SJCRH30 (cell line): ENCODE measurements at places on chromosomes 3 and 15.

DNA sequence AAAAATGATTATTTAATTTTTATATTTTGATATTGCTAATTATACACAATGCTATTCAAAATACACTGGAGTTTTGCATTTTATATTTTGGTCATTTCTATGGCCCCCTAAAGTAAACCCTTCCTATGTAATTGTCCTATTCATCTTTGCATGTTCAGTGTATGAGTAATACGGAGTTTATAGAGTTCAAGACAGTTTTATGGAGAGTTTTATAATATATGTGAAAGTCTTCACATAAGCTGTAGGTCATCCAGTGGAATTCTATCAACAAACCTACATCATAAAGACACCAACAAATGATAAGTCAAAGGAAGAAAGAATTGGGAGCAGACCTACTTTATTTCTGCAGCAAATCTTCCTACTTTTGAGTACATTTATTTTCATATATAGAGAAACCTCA lies 1200.4 kb upstream of the EPHA6 start:
- no peak for DNase-seq

DNA sequence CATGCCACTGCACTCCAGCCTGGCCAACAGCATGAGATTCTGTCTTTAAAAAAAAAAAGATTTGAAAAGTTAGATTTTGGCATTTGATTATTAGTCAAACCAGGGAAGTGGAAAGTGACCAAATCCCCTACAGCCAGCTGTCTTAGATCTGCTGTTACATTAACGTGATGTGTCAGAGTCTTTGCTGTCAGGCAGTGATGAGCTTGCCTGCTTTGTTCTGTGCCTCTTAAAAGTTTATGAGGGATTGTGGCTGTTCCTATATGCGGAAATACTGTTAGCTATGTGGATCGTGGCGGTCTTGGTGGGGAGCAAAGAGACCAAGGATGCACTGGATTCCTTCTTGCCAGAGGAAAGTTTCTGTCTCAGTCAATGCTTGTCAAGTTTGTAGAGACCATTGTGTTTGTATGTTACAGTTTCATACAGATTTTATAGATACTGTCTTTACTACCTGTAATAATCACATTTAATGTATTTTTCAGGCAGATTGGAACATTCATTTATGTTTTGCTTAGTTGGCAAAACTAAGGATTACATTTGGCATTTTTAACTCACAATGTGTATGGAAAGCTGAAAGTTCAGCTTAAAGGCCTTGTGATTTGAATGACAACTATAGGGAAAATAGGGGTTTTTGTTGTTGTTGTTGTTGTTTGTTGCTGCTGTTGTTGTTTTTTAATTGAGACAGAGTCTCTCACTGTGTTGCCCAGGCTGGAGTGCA lies 137.4 kb downstream of the VPS8 start:
- DNase-seq = no peak

DNA sequence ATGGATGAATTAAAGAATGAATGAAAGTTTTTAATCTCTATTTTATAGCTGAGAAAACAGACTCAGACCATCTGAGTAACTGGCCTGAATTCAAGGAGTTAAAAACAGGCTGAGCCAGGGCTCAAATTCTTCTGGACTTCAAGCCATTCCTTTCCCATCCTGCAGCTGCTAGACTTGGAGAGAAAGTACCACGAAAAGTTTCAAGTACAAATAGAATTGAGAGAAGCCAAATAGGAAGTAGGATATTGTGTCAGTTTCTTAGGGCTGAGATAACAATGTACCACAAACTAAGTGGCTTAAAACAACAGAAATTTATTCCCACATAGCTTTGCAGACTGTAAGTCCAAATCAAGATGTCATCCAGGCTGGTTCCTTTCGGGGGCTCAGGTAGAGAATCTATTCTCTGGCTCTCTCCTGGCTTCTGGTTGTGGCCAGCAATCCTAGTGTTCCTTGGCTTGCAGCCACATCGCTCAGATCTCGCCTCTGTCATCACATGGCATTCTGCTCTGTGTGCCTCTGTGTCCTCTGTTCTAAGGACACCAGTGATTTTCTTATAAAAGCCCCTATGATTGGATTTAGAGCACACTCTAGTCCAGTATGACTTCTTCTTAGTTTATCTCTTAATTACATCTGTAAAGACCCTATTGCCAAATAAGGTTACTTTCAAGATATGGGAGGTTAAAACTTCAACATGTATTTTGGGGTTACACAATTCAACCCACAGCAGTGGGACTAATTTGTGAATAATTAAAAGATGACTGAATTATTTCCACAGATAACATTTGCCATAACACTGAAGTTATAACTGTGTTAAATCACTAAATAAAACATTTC lies 25.7 kb upstream of the GOLIM4 start:
- DNase-seq = no peak

GRCh38 chr3:15465876-15466585 lies 38.6 kb downstream of the EAF1 start:
- DNase-seq = no peak

GRCh38 chr3:36906504-36907149 lies 38.2 kb downstream of the TRANK1 start:
- DNase-seq = no peak

DNA sequence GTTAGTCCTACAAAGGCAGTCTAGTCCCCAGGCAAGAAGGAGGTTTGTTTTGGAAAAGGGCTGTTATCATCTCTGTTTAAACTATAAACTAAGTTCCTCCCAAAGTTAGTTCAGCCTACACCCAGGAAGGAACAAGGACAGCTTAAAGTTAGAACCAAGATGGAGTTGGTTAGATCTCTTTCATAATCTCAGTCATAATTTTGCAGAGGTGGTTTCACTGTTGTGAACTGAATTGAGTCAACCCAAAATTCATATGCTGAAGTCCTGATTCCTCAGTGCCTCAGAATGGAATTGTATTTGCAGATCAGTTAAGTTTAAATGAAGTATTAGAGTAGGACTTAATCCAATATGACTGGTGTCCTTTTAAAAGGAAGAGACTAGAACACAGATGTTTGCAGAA lies 101.0 kb upstream of the C3orf80 start:
- DNase-seq = no peak

DNA sequence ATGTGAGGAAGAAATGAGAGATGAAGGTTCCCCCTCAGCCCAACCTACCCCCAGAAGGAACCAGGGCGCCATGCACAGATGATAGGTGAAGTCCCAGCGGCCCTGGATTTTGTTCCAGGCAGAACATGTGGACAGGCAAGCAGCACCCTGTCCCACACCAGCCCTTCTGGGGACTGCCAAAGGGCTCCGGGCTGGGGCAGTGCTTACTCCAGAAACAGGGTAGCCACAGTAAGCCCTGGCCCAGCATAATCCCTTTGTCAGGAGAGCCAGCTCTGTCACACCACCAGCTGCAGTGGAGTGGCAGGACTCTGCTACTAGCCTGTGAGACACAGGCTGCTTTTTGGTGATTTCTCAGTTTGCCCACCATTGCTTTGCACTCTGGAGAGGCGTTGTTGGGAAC lies 6.3 kb downstream of the FBXL22 start:
- no peak for DNase-seq

DNA sequence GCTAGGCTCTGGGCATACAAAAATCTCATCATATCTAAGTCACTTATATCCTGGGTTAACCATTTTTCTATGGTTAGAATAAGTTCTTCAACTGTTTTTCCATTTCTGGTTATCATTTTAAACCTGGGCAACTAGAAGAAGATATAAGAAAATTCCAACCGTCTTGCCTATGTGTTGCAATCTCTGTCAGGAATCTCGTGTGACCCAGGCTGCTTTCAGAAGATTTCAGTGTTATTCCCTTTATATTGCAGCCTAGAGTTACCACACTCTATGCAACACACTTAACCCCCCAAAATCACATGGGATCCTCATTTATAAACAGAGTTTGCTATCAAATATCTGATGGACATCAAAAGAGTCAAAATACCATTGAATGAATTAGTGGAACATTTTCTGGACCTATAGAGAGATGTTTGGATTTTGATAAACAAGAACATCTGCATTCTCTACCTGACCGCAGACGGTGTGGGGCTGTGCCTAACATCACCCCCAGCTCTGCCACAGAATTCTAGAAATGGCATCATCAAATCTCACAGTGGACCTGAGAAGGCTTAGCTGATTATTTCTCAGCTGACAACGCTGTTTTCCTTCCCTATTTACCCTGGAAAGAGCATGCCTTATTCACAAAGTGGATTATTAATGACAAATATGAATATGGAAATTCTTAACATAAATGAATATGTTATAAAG lies 515.7 kb downstream of the NTRK3 start:
- no peak for DNase-seq

DNA sequence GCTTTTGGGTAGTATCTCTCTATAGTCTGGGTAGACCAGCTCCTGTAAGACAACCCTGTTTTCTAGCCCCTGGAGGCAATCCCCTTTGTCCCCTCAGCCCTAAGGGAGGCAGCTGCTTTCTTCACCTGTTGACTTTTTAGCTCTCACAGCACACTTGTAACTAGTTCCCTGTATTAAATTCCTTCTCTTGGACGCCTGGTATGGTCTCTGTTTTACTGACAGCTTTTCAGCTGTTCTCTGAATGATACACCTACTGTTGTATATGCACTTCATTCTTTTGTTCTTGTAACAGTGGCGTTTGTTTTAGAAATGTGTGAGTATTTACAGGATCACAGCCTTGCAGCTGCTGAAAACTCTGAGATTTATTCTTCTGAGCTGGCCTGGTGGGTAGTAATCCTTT lies 413.0 kb upstream of the RBMS3 start:
- peak; percentile 96 for DNase-seq

DNA sequence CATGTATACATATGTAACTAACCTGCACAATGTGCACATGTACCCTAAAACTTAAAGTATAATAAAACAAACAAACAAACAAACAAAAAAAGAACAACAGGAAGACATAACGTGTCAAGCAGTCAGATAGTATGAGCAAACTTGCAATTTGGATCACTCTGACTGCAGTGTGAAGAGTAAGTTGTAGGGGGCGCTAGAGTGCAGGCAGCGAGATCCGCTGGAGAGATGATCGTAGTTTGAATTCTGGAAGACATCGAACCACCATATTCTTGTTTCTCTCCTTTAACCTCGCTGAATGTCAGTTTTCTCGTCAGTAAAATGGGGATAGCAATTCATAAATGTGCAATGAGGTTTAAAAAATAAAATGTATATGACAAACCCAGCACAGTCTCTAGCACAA lies 165.2 kb upstream of the LMCD1 start:
- no peak for DNase-seq

DNA sequence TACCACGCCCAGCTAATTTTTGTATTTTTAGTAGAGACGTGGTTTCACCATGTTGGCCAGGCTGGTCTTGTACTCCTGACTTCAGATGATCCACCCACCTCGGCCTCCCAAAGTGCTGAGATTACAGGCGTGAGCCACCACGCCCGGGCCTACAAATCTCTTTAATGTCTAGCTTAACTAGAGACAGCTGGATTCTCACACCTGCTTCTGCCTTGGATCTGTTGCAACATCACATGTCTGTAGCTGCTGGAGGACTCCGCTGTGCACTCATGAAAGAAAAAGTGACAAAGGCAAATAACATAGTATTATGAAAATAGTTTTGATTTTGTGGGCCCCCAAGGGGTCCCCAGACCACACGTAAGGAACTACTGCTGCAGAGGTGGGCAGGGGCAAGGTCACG lies 85.9 kb downstream of the NCEH1 start:
- peak; percentile 34 for DNase-seq

DNA sequence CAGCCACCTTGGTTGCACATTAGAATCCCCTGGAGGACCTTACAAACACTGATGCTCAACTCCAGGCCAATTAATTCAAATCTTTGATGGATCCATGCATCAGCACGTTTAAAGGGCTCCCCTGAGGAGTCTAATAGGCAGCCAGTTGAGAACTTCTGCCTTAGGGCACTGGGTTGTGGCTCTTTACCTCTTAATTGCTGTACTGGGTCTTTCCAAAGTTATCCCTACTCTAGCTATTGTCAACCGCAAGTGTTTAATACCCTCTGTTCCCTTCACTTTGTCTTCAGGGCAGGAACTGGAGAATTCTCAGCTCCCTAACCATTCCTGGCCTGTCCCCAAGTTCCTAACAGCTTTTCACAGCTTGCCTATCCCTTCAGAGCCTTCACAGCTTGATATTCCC lies 15.0 kb upstream of the FAM174B start:
- DNase-seq = no peak

DNA sequence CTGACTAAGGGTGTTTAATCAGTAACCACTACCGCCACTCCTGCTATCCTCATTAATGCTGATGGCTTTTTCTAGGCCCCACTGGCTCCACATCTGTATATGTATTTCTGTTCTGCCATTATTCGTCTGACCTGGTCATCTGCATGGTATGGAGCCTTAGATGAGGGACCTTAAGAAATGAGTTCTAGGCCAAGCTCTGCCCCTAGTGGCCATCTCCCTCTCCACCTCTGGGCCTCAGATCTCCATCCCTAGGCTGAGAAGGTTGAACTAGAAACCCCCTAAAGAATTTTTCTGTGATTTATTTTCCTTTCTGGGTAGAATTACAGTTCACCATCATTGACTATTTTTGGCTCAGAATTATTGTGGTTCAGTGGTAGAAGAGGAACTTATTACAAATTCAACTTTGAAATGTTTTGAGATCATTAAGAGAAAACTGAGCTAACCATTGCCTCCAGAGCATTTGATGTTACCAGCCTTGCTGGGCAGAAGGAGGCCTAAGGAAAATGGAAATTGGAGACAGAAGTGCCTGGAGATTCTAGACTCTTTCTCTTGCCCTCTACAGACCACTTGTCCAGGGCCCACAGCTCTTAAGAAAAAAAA lies 325.2 kb upstream of the NR2E3 start:
- no peak for DNase-seq

- peak; percentile 39 for DNase-seq
Measured at GRCh38 chr3:58260261-58260731, 22.7 kb downstream of the ABHD6 start.

GRCh38 chr15:58724466-58724865 lies 25.0 kb downstream of the ADAM10 start:
- DNase-seq = no peak

DNA sequence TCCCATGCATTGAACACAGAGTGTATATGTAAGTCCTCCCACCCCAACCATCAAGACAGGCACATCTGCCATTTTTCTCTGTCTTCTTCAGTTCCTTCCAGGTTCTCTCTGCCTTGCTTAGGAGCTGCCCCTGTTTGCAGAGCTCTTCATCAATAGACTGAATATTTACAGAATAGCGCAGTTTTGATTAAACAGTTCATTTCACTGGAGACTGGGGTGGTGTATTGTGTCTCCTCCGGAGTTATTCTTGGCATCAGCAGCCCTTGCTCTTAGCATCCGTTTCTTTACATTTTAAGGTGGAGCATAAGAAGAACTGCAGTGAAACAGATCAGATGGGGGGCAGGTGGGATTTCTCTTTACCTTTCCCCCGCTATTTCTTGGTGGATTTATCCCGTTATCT lies 87.7 kb downstream of the LIPC start:
- peak; percentile 49 for DNase-seq

GRCh38 chr3:15368561-15369135 lies 36.3 kb upstream of the SH3BP5 start:
- no peak for DNase-seq

DNA sequence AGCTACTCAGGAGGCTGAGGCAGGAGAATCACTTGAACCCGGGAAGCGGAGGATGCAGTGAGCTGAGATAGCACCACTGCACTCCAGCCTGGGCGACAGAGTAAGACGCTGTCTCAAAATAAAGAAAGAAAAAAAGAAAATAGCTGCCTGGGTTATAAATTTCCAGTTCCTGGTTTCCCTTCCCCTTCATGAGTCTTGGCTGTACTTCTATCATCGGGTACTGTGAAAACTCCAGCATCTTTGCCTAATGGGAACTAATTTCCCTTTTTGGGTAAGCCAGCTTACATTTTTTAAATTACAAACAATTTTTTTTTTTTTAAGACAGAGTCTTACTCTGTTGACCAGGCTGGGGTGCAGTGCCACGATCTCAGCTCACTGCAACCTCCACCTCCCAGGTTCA lies 15.0 kb downstream of the DENND4A start:
- DNase-seq = no peak

GRCh38 chr15:72584006-72584405 lies 70.5 kb upstream of the GOLGA6B start:
- DNase-seq = no peak
